ENCODE measurements at places on chromosomes 2 and 18.

DNA sequence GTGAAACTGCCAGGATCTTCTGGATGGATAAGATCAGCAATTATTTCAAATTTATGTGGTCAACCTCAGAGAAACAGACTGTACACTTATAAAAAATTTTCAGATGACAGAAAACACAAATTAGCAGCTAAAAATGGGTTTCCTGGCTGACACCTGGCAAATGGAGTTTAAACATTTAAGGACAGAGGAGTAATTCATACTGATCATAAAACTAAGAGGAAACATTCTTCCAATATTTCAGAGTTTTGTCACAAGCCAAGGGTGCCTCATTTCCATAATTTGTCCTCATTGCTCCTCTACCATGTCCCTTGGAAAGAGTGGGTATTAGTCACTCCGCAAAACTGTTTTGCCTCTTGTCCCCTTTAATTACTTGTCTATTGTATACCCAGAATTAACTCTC is 70.2 kb downstream of the TMEFF2 start:
- no peak for DNase-seq

GRCh38 chr2:210443527-210443926 is 33.0 kb downstream of the LANCL1 start:
- DNase-seq = no peak

DNA sequence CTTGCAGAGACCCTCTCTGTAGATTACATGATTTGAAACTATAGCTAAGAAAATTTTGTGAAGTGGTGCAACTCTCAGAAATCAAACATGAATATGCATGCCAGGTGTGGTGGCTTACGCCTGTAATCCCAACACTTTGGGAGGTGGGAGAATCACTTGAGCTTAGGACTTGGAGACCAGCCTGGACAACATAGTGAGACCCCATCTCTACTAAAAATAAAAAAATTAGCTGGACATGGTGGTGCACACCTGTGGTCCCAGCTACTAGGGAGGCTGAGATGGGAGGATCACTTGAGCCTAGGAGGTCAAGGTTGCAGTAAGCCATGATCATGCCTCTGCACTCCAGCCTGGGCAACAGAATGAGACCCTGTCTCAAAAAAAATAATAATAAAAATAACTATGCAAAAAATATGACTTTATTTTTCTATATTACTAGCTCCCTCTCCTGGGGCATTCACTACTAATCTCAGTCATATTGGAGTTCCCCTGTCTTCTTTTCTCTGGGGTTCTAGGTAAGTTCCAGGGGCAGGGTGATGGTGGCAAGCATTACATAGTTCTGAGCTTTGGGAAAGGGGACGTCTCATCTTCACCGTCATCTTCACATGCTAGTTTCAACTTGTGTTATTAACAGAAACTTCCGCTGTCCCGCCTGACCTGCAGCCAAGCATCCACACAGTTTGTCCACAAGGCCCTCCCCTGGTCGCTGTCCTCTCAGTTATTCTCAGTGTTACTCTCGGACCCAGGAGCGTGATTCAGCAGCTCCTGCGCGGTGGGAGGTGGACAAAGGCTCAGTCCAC is 96.8 kb upstream of the MBOAT2 start:
- no peak for DNase-seq

- no peak for DNase-seq
Observed at GRCh38 chr2:61585383-61585782, 47.2 kb upstream of the XPO1 start.

GRCh38 chr2:108927936-108928659 is 60.9 kb downstream of the EDAR start:
- DNase-seq = peak; percentile 55

- no peak for DNase-seq
Observed at GRCh38 chr18:9628984-9629383, 14.6 kb upstream of the PPP4R1 start.

Measured in H9 (cell line).